ENCODE measurements at places on chromosomes 6 and 20. TPM values are rescaled to one million over a fixed set of nuclear protein-coding genes. Genes with fewer than 3 reads are reported as not detected.
A peak's percentile ranks its signal among the peaks of the same experiment; 100 is the strongest.

SNAI1 gene
- 0.83 TPM for total RNA-seq

C20orf173 gene
- not detected for total RNA-seq

- DNase-seq: no peak
Measured at GRCh38 chr6:111589366-111589765, 16.3 kb downstream of the TRAF3IP2 start.

CNKSR3 gene
- 17.2 TPM for total RNA-seq

DNA sequence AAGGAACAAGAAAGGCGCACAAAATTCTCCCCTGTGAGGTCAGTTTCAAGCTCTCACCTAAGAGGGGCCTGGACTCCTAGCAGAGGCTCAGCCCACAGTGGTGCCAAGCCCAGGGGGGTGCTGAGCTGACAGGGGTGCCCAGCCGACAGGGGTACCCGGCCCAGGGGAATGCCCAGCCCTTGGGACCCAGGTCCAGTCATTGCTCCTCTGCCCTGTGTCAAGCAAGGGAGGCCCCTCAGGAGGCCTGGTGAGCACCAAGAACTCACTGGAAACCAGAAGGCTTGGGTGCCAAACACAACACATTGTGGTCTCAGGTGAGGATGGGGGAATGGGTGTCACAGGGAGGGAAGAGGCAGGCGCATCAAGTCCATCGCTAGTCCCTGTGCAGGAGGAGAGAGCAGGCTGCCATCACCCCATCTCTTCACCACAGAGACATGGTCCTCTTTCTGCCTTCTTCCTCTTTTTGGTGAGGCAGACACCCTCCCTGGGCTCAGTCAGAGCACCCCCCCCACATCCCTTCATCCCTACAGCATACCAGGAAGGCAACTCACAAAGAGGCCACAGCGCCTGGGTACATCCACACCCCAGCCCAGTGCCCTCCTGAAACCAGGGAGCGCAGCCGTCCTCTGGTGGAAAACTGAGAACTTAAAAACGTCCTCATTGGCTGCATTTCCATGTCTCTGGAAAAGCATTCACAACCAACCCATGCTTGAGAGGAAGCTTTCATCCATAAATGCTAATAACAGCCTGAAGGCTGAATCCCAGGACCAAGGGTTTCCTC is 111.3 kb downstream of the BANF2 start:
- DNase-seq: no peak

TREM2 gene
- 1.6 TPM for total RNA-seq

- no peak for DNase-seq
Measured at GRCh38 chr6:5537132-5537531, 275.8 kb downstream of the FARS2 start.

- no peak for DNase-seq
Measured at GRCh38 chr20:63343460-63344445, 17.4 kb downstream of the CHRNA4 start.

- DNase-seq: no peak
Measured at GRCh38 chr6:142292166-142292924, 9.5 kb upstream of the ADGRG6 start.

- DNase-seq: no peak
Measured at GRCh38 chr6:29696147-29697125, 15.5 kb upstream of the ZFP57 start.

- DNase-seq: no peak
Measured at GRCh38 chr6:90537027-90537426, 49.8 kb downstream of the MAP3K7 start.

DNA sequence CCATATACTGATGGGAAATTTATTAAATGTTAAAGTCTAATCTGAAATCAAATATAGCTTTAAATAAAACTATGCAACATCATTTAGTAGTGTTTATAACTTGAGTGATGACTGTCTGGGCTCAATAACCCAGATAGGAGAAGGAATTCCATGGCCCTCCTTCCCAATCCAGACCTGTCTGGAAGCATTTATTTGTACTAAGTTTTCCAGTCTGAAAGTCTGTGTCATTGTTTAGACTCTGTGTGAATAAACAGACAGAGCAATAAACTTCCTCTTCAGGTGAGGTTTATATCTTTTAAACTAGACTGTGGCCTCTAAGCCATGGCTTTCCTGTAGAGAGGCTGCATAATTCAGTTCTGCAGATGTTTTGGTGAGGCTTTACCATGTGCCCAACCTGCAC is 176.4 kb downstream of the SOX4 start:
- DNase-seq: no peak

GRCh38 chr6:86010915-86011786 is 368.5 kb upstream of the SYNCRIP start:
- DNase-seq: no peak

IMPG1 gene
- not detected for total RNA-seq

DNA sequence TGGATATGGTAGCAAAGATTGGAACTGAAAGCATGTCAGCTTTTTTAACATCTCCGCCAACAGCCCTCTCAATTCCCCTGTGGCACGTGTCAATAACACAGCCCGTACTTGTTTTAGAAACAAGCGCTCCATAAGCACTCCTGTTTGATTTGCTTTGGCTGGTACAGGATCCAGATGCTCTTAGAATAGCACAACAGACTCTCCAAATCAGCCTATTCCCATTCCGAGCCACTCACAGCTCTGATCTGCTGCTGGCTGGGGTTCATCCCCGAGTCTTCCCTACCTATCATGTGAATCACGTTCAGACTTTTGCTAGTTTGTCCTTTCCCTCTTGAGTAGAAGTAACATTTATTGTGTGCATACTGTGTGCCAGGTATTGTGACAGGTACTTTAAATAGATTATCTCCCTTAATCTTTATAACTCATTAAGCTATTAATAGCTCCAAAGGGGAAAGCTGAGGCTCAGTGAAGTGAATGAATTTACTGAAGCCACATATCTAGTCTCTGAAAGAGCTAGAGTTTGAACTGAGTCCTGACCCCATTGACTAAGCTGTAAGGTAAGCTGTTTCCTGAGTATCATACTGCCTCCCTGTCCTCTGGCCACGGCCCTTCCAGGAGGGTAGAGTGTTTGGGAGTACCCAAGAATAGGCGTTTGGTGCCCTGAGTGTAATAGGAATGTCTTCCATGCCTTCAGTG is 46.7 kb downstream of the RALY start:
- DNase-seq: no peak

PTCRA gene
- not detected for total RNA-seq

DNA sequence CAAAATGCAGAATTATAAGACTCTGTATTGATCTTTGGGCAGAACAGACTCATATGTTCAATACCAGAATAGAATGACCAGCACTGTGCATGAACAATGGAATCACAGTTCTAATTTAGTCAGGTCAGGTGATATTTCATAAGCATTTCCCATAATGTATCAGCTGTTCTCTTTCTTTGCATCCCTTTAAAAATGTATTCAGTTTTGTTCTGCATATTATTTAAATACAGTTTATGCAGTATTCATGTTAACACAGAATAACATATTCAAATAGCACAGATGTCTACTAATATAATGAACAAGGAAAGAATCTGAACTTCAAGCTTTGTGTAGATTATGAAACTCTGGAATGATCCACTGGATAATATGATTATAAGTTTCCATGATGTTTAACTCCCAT is 128.5 kb downstream of the LAMP5 start:
- DNase-seq: no peak

DNA sequence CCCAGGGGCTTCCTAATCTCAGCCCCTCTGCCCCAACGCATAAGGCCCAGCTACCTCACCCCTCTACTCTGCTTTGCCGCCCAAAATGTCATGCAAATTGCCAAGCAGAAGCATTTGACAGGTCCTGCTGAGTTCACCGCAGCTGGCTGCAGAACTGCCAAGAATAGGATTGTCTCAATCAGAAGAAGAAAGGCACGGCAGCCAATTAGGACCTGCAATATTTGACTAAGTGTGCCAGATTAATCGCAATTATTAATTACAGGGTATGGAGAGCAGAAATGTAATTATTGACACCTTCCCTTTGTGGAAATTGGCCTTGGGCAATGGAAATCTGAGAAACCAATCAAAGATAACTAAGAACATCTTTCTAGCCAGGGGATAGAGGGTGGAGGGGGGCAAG is 318.6 kb downstream of the LRFN2 start:
- no peak for DNase-seq

- DNase-seq: peak; percentile 91
Measured at GRCh38 chr20:23207826-23208540, 121.9 kb upstream of the CD93 start.
